ENCODE measurements at places on chromosomes 12 and 14.

DNA sequence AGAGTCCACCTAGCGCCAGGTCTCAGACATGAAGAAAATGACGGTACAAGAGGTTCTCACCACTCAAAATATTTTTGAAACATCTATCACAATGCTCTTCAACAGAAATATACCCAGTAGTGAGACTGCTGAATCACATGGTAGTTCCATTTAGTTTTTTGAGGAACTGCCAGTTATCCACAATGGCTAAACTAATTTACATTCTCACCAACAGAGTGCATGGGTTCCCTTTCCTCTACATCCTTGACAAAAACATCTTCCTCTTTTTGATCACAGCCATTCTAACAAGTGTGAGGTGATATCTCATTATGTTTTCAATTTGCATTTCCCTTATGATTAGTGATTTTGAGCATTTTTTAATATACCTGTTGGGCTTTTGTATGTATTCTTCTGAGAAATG is 5.7 kb upstream of the GPR65 start:
- DNase-seq: no peak

GRCh38 chr12:75488553-75488952 is 8.0 kb downstream of the GLIPR1 start:
- DNase-seq: no peak

DNA sequence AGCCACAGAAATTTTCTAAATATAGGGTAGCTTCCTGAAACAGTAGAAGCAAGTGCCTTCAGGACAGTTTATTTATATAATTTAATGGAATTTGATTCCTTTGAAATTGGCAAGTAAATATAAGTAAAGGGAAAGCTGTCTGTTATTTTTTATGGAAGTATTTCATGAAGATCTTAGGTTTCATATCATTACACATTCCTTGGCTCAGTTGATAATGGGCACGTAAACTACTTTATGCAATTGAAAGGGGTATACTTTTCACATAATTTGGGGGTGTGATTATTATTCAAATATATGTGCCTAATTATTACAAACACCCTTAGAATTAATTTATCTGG is 71.1 kb upstream of the RAP1B start:
- no peak for DNase-seq

DNA sequence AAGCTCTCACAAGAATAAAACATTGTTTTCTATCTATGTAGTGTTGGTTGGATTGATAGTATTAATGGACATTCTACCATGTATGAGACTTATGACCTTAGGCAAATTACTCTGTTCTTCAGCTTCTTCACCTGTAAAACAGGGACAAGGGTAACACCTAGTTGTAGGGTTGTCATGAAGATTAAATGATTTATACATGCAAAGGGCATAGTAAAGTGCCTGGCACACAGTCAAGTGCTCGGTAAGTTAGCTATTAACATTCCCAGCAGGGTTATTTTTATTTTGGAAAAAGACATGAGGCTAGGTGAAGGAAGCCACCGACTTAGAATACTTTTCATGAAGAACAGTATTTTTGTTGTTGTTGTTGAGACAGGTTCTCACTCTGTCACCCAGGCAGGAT is 71.2 kb upstream of the PLXNC1 start:
- no peak for DNase-seq

DNA sequence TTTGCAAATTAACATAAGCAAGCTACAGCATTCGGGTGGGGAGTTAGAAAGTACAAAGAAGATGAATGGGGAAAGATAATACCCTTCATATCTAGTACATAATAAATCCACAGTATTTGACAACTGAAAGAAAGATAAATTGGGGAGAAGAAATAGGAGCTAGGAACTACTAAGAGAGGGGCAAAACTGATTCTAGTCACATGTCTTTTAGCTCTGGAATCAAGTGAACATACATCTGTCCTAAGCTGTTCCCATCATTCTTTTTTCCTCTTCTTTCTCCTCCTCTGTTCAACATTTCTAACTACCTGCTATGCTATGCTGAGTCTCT is 15.3 kb upstream of the APOF start:
- no peak for DNase-seq

DNA sequence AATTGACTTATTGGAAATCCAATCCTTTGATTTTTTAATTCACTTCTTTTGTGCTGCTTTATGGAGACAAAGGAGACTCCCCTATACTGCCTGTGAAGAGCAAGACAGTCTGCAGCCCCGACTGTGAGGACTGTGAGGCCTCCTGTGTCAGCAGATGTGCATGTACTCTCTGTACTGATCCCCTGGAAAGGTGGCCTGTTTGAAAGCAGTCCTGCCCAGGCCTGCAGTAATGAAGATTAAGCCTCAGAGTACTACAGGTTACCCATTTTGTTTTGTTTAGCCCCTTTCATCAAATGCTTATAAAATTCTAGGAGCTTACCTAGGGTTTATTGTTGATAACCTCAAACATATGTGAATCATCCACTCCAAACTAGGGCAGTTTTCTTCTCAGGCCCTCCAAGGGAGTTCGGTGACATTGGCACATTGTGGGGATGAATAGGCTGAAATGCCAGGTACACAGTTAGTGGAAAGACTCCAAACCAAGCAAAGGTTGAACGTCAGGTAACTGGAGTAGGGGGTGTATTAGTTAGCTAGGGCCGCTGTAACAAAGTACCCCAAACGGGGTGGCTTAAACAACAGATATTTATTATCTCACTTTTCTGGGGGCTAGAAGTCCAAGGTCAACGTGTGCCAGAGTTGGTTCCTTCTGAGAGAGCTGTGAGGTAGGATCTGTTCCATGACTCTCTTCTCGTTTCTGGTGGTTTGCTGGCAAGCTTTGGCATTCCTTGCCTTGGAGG is 208.7 kb upstream of the BCL2L14 start:
- no peak for DNase-seq

- no peak for DNase-seq
Observed at GRCh38 chr12:78420991-78421390, 443.6 kb upstream of the SYT1 start.

GRCh38 chr12:93425736-93426411 is 15.9 kb downstream of the UBE2N start:
- no peak for DNase-seq

DNA sequence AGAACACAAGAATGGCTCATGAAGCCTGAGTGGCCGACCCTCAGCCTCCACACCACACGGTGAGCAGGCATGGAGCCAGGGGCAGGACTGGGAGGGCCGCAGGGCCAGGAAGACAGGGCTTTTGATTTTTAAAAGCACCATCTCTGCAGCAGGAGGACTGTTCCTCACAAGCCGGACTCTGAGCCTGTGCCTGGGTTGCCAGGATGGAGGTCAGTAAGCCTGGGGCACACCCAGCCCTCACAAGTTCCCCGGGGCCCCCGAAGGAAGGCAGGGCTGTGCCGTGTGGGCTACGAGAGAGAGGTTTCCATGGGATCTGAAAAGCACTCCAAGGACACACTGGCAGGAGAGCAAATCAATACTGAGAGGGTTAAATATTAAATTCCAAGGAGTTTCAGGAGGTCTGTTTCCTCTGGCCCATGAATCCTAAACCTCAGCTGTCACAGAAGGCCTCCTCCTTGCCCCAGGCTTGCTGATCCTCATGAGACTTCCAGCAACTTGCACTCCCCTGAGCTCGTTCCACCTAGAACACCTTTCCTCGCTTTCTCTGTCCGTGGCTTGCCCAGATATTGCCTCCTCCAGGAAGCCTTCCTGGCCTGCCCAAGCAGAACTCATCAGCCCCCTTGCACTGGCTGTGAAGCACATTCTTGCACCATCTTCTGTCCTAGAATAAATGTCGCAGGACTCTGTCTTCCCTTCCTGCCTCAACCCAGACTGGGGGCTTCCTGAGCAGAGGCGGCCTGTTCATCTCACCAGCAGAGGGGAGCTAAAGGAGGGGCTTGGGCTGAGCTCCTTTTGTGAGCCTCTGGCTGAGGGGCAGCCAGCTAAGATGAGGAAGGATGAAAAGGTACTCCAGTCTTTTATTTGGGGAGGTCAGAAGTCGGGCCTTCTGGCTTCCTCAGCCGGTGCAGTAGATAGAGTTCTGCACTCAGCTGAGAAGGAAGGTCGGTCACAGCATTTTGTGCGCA is 64.6 kb downstream of the CCDC88C start:
- DNase-seq: no peak

GRCh38 chr12:76768576-76768975 is 4.7 kb downstream of the ZDHHC17 start:
- DNase-seq: no peak

DNA sequence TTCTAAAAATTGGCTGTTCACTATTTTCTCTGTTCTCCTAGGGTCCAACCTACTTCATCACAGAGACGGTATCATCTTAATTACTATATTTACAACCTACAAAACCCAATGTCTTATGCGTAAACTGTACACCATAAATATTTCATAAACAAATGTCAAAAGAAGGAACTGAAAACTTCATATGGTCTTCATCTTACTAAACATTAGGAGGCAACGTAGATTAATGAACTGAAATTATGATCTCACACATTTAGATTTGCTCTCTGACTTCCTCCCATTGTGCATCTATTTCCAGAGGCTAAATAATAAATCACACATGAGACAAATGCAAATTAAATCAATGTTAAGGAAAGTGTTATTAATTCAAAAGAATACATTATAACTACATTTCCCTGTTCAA is 1850.6 kb upstream of the SEL1L start:
- no peak for DNase-seq

- DNase-seq: no peak
Observed at GRCh38 chr12:2922329-2922728, 31.6 kb downstream of the TULP3 start.

GRCh38 chr14:91636604-91637003 is 95.3 kb downstream of the CATSPERB start:
- DNase-seq: no peak

DNA sequence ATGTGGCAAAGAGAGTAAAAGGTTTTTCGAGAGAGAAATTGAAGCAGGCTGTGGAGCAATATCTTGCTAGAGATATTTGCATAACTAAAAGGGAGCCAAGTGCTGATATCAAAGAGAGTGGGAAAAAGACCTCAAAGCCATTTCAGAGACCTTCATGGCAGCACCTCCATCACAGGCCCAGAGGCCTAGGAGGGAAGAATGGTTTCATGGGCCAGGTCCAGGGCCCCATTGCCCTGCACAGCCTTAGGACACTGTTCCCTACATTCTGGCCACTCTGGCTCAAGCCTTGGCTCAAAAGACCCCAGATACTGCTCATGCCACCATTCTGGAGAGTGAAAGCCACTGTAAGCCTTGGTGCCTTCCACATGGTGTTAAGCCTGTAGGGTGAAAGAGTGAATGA is 50.0 kb upstream of the LYZ start:
- DNase-seq: no peak

All from activated gamma-delta T cell treated with anti-CD3 and anti-CD28 coated beads, Interleukin-2, amount 50 U/mL, for 16 hours (primary cell).